ENCODE measurements at places on chromosomes 1 and 21.

- no peaks in the 10 kb centered on the region for H3K36me3 ChIP-seq
- H3K4me1 ChIP-seq = peaks cover 29% of the 10 kb centered on the region
- no peaks in the 10 kb centered on the region for H3K27me3 ChIP-seq
- no peak overlapping the region for H3K4me3 ChIP-seq
Observed at GRCh38 chr1:203528063-203528462, 34.1 kb downstream of the OPTC start.

DNA sequence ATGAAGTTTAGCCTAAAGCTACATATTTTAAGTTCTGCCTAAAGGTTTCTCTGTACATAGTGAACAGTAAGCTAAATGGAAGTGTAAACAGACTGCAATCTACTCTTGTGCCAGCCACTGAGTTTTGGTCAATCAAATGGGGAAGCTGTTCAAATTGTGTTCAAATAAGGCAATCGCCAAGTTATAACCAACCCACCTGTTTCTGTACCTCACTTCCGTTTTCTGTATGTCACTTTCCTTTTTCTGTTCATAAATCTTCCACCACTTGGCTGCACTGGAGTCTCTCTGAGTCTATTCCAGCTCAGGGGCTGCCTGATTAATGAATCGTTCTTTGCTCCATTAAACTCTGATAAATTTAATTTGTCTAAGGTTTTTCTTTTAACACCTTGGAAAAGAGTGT is 10.8 kb upstream of the THEM4 start:
- H3K27me3 ChIP-seq = no peaks in the 10 kb centered on the region
- DNase-seq = no peak
- no peak overlapping the region for H3K27ac ChIP-seq
- H3K36me3 ChIP-seq = no peaks in the 10 kb centered on the region

- no peak for DNase-seq
- no peak overlapping the region for H3K27ac ChIP-seq
- H3K4me1 ChIP-seq = no peaks in the 10 kb centered on the region
Observed at GRCh38 chr21:38188037-38188436, 68.8 kb upstream of the KCNJ15 start.

GRCh38 chr1:235923466-235924021 is 56.8 kb upstream of the LYST start:
- H3K36me3 ChIP-seq = no peaks in the 10 kb centered on the region
- H3K4me1 ChIP-seq = peaks cover 19% of the 10 kb centered on the region
- no peaks in the 10 kb centered on the region for H3K27me3 ChIP-seq
- H3K4me3 ChIP-seq = no peak overlapping the region

DNA sequence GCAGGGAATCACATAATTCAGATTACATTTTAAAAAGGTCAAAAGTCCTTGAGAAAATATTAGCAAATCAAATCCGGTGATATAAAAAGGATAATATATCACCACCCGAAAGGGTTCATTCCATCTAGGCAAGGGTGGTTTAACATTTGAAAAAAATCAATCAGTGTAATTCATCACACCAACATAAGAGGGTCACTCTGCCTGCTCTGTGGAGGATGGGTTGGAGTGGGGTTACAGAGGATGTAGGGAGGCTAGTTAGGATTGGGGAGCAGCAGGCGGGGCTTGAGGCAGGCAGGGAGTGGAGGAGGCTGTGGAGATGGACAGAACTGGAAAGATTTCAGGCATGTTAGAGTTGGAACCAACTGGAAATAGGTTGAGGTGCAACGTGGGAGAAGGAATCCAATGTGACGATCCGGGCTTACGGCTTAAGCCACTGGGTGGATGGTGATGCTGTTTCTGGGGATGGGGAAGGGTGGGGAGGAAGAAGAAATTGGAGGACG is 12.5 kb downstream of the ADORA1 start:
- no peak overlapping the region for H3K4me3 ChIP-seq
- DNase-seq = no peak
- no peak overlapping the region for H3K27ac ChIP-seq
- H3K4me1 ChIP-seq = no peaks in the 10 kb centered on the region
- no peaks in the 10 kb centered on the region for H3K36me3 ChIP-seq
- no peaks in the 10 kb centered on the region for H3K27me3 ChIP-seq

DNA sequence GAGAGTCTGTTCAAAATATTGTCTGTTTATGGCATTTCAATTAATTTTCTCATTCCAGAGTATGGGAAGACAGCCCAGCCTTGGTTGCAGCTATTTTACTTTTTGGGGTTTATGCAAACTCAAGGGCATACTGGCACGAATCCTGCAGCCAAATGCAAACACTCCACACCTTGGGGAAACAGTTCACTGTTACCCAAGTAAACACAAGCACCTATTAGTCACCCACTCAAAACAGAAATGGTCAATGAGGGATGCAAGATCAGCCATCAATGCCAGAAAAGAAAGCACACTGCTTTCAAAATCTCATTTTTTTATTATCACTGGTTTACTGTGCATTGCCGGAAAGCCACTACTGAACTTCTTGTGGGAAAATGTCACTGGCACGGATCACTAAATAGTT is 170.6 kb downstream of the RUNX1 start:
- H3K36me3 ChIP-seq = peaks cover 7% of the 10 kb centered on the region
- H3K27me3 ChIP-seq = no peaks in the 10 kb centered on the region
- no peak overlapping the region for H3K4me3 ChIP-seq
- peaks cover 15% of the 10 kb centered on the region for H3K4me1 ChIP-seq
- no peak for DNase-seq

Data from esophagus squamous epithelium (tissue), 5 donors.